ENCODE measurements at places on chromosomes 6 and 20. TPM values are rescaled to one million over a fixed set of nuclear protein-coding genes. Genes with fewer than 3 reads are reported as not detected.

- no peak for DNase-seq
These were observed 24.6 kb downstream of the DSTN start for GRCh38 chr20:17594443-17594842.

GRCh38 chr6:53937461-53937860, 142.7 kb downstream of the LRRC1 start:
- no peak for DNase-seq

NTSR1 gene
- not detected for total RNA-seq

DNA sequence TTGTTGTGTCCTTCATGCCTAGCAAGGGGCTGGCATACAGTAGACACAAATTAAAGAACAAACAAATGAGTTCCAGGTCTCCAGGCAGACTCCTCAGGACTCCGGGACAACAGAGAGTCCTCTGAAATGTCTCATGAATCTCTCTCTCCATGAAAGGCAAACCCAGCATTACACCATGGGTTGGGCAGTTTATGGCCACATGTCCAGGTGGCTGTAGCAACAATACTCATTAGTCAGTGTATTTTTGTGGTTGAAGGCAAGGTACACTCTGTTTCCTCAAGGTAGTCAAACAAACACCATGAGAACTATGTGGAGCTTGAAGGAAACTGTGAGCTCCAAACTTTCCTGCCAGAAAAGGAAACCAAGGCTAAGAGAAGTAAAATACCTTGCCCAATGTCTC, 62.2 kb downstream of the KCNB1 start:
- DNase-seq: no peak

GRCh38 chr20:5886788-5887187, 63.5 kb downstream of the TRMT6 start:
- no peak for DNase-seq

GRCh38 chr20:58976061-58976730, 4.9 kb upstream of the NELFCD start:
- DNase-seq: no peak

DNA sequence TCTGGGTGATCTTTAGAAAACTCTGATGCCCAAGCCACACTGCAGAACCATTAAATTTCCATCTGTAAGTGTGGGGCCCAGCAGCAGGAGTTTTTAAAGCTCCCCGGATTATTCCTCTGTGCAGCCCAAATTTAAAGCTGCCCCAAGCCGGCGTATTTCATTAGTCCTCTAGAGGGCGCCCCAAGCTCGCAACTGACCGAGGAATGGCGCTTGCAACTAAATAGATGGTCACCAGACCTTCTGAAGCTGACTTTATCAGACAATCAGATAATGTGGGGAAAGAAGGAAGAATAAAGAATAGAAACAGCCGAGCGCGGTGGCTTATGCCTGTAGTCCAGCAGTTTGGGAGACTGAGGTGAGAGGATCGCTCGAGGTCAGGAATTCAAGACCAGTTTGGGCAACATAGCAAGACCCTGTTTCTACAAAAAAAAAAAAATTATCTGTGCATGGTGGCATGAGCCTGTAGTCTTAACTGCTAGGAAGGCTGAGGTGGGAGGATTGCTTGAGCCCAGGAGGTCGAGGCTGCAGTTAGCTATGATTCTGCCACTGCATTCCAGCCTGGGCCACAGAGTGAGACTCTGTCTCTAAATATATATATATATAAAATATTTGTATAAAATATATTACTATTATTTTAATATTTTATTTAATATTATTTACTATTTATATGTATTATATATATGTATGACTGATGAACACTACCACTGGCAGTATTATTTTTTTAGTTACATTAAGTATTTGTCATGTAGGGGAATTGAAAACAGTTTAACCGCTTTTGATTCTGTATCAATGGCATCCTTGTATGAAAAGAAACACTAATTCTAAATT, 56.0 kb downstream of the OTOR start:
- peak; percentile 80 for DNase-seq

ZNF311 gene
- 1.3 TPM for total RNA-seq

DNA sequence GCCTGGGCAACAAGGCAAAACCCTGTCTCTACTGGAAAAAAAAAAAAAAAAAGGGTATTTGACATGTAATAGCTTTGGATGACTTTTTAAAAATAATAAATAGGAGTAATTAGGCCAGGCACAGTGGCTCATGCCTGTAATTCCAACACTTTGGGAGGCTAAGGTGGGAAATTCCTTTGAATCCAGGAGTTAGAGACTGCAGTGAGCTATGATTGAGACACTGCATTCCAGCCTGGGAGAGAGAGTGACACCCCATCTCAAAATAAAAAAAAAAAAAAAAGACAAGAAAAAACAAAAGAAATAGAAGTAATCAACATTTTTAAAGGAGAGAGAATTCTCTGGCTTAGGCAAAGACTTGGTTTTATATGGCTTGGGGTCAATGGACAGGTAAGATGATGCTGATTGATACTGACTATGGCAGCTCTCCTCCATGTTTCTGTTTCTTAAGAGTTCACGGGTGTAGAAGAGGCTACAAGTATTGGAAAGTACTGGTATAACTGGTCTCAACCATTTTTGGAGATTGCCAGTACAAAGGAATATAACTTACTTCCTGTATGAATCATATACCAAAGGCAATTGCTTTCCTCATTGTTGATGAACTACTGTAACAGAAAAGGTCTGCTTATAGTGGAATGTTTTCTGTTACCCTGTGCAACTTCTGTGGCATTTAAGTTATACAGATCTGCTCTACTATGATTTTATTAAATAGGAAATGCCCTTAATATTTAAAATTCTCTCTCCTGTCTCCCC, 10.1 kb downstream of the MAP3K5 start:
- no peak for DNase-seq

GRCh38 chr6:135496800-135497411, 634 bp downstream of the AHI1 start:
- DNase-seq: no peak

GRCh38 chr6:12258191-12258590, 32.0 kb upstream of the EDN1 start:
- no peak for DNase-seq

STMND1 gene
- total RNA-seq: not detected

KCNK5 gene
- 32.7 TPM for total RNA-seq

GRCh38 chr6:35368038-35368887, 25.9 kb downstream of the PPARD start:
- no peak for DNase-seq

YTHDF1 gene
- total RNA-seq: 59.0 TPM

- DNase-seq: peak; percentile 87
These were observed 148.9 kb downstream of the SCML4 start for GRCh38 chr6:107674995-107675738.

DNA sequence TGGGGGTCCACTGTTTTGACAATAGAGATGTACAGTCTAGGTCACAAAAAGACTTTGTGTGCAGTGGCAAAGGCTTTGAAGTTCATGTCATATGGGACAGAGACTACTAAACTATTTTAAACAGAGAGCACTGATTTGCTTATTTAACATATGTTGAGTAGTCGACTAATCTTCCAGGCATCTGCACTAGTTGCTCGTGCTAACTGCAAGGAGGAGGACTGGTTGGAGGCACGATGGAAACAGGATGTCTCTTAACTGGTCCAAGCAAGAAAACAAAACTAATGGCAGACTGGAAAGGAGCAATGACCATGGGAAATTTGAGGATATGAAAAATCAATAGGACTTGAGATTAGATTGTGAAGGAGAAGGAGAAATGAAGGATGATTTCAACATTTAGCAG, 28.5 kb upstream of the ERVFRD-1 start:
- DNase-seq: no peak

GRCh38 chr6:102150549-102150948, 757.0 kb downstream of the GRIK2 start:
- no peak for DNase-seq

BTNL2 gene
- total RNA-seq: not detected

DNA sequence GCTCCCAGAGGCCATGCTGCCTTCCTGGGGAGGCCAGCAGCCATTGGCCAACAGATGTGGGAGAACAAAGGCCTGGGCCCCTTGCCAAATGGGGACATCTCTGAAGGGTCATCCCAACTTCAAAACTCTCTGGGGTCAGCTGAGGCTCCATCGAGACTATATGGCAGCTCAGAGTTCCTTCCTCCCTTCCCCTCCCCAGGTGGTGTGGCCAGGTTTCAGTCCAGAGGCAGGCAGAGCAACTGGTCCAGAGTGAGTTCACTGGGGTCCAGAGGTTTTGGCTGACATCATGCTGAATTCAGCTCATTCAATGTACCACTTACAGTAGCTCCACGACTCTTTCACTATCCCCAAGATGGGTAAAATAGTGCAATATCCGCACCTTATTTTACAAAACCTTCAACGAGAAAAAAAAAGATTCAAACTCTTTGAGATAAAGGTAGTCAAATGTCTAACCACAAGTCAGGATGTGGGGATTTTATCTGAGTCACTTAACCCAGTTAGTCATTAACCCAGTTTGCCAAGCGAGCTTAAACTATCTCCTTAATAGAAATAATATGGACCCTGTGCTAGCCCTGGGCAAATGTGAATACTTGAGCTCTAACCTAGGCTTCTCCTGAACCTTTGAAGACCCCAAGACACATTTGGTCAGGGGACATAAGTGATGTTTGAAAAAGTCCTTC, 108.4 kb upstream of the PLEKHG1 start:
- no peak for DNase-seq

PEX3 gene
- 12.6 TPM for total RNA-seq

- DNase-seq: no peak
These were observed 12.4 kb downstream of the MTHFD1L start for GRCh38 chr6:150877928-150878327.

DNA sequence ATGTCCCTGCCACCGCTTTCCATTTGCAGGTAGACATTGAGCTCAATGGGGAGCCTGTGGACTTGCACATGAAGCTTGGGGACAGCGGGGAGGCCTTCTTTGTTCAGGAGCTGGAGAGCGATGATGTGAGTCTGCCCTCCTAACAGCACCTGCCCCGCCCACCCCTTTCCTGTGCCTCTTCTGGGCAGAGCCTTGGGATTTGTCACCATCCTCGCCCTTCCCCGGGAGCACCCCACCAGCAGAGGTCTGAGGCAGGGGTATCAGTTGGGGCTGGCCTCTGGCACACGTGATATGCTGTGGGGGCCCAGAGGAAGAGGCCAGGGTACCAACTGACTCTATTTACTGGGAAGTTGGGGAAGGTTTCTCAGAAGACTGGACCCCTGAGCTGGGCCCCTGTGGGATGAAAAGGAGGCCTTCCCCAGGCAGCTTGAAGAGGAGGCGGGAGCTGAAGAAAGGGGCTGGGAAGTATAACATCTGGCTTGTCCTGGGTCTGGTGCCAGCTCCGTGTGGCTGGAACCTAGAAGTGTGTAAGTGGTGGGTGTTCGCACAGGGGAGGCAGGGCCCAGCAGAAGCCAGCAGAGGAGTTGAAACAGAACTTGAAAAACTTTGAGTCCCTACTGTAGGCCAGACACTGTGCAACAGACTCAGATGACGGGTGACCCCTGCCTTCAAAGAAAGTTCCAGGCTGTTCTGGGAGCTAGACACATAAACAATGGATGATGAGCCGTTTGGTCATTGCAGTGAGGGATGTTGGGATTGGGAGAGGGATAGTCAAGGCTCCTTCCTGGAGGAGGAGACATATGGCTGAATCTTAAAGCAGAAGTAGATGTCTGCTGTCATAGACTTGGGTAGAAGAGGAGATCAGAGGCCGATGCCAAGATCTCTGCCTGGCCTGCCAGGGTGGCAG, 7.2 kb downstream of the LPIN3 start:
- DNase-seq: no peak

TMX4 gene
- total RNA-seq: 18.0 TPM

EYA4 gene
- 0.86 TPM for total RNA-seq
